ENCODE measurements at places on chromosomes 12 and 14.

GRCh38 chr12:53468282-53468681 lies 16.4 kb downstream of the PCBP2 start:
- DNase-seq = no peak

DNA sequence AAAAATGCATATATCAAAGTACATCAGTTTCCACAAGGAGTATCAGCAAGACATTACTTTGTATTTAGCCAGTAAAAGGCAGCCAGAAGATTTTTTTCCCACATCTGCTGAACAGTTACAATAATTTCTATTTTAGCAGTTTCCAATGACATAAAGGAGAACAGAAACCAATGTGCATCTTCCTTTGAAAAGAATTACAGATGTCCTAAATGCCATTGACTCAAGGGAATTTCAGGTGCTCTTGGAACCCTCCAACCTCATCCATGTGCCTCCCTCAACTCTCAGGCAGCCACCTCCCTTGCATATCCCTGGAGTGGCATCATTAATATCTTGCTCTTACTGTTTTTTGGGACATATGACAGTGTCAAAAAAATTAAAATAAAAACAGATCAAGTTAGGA lies 62.2 kb upstream of the ST8SIA1 start:
- no peak for DNase-seq

DNA sequence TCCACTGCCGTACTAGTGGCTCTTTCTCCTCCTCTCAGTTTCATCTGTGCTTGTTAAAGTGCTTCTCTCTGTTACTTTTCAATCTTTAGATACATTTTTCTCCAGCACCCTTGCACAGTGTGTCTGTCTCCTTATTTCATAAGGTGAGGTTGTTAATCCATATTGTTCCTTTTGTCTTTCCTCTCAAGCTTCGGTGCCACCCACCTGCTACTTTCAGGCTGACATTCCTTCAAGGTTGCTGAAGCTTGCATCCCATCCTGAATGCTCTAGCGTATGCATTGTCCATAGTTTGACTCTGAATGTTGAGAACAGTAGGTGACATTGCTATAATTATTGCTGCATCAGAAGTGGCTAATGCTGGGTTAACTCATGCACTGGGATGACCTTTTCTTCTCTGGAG lies 20.6 kb downstream of the TUNAR start:
- DNase-seq = no peak

- DNase-seq = no peak
Observed at GRCh38 chr12:110669193-110669502, 19.8 kb downstream of the HVCN1 start.

DNA sequence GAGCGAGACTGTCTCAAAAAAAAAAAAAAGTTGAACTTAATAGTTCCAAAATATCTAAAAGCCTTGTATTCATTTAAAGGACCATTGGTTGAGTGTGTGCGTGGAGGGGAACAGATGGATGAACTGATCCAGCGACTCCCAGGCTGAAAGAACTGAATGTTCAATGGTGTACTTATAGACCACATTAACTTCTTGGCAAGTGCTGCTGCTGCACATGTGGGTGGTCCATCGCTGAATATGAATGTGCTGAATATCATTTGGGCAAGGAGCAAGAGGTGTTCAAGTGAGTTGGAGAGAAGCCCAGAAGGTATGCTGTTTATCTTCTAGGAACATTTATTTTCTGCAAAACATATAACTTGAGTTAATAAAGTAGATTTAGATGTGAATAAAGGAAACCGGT lies 289.0 kb upstream of the RPL10L start:
- DNase-seq = no peak

DNA sequence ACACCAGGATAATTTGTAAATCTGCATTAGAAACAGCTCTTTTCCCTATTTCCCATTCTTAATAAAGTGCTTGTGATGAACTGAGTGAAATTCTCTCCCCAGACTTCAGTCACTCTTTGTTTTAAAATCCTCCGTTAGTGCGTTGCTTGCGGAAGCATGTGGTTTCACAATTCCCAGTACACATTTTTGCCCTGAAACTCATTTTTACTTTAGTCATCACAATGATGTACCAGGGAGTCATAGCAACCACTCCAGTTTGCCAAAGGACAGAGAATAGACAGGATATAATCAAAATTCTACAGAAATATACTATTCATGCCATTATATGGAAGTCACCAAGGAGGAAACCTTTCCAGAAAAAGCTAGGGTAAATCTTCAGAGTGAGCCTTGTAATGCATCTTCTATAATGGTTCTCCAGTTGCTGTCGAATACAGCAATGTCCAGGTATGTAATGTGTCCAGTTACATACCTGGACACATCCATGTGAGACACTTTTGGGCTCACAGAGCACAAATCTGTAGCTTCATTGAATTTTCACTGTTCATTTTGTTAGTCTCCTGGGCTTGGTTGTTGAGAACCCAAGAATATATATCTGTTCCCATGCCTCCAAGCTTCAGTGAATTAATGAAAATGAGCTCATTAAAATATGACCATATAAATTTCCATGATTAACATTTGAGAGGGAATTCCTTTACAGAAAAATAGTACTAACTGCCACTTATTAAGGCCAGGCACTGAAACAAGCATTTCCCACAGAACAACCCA lies 57.8 kb downstream of the GPR135 start:
- peak; percentile 96 for DNase-seq

GRCh38 chr12:72207079-72207478 lies 65.1 kb upstream of the TRHDE start:
- DNase-seq = no peak

DNA sequence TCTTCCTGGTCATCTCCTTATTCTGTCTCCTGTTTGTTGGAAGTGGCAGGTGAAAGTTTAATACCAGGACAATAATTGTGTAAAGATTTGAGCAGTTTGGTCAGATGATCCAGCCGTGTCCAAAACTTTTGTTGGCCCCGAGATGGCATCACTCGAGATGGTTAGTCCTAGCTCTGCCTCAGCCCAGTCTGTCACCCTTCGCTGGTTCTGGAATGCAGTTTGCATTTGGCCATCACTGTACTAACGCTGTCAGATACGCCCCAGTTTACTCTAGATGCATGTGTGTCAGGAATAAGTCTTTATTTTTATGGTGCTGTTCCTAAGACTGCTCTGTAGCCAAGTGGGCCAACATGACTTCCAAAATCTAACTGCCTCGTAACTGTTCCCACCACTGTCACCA lies 79.6 kb downstream of the MOK start:
- no peak for DNase-seq

DNA sequence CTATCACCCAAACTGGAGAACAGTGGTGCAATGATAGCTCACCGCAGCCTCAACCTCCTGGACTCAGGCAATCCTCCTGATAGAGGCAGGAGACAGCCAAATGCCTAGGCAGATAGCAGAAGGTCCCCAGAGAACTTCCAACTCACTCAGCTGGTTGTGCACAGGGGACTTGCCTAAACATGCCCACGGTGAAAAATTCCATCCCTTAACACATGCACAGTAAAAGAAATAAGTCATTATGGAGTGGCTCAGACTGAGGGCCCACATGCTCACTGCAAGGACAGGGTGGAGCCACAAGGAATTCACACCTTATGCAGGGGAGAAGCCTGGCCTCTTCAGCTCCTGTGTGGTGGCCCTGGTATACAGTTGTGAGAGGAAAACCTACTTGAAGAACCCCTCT lies 525.8 kb upstream of the ATP2B1 start:
- peak; percentile 27 for DNase-seq

DNA sequence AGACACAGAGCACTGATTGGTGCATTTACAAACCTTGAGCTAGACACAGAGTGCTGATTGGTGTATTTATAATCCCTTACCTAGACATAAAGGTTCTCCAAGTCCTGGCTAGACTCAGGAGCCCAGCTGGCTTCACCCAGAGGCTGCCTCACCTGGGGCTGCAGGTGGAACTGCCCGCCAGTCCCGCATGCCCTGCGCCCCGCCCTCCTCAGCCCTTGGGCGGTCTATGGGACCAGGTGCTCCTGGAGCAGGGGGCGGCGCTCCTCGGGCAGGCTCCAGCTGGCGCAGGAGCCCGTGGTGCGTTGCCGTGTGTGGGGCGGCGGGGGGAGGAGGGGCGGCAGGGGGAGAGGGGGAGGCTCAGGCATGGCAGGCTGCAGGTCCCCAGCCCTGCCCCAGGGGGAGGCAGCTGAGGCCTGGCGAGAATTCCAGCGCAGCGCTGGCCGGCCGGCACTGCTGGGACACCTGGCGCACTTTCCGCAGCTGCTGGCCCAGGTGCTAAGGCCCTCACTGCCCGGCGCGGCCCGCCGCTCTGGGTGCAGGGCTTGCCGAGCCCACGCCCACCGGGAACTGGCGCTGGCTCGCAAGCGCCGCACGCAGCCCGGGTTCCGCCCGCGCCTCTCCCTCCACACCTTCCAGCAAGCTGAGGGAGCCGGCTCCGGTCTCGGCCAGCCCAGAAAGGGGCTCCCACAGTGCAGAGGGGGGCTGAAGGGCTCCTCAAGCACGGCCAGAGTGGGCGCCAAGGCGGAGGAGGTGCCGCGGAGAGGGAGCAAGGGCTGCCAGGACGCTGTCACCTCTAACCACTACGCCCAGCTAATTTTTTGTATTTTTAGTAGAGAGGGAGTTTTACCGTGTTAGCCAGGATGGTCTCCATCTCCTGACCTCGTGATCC lies 3.1 kb upstream of the SLCO1B3 start:
- DNase-seq = no peak

Measured in iris pigment epithelial cell (primary cell).